ENCODE measurements at places on chromosomes 7 and 10. TPM values are rescaled to one million over a fixed set of nuclear protein-coding genes. Genes with fewer than 3 reads are reported as not detected.

DNA sequence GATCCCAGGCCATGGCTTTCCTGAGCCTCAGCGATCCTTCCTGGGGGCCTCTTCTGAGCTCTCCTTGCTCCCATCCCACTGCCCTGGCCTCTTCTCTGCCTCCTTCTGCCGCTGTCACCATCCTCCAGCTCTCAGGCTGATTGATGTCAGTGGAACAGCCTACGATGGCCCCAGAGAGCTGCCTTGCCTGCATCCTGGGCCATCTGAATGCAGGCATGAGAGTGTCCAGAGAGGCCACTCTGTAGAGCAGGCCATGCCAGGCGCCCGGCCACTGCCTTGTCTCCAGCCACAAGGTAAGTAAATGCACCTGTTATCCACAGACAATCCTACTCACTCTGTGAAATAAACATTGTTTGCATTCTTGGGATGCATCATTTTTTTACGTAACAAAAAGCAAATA lies 171.4 kb upstream of the PPP2R2D start:
- no peaks in the 10 kb centered on the region for H3K27me3 ChIP-seq
- H3K4me1 ChIP-seq: no peaks in the 10 kb centered on the region
- no peak overlapping the region for H3K4me3 ChIP-seq
- DNase-seq: no peak

GRCh38 chr7:119397156-119397555 lies 875.8 kb upstream of the KCND2 start:
- H3K27ac ChIP-seq: no peak overlapping the region
- no peak overlapping the region for H3K4me3 ChIP-seq
- DNase-seq: no peak
- no peaks in the 10 kb centered on the region for H3K36me3 ChIP-seq

GRCh38 chr7:148327379-148327778 lies 263.2 kb upstream of the C7orf33 start:
- H3K4me1 ChIP-seq: no peaks in the 10 kb centered on the region
- no peak overlapping the region for H3K4me3 ChIP-seq
- no peak for DNase-seq
- H3K27me3 ChIP-seq: no peaks in the 10 kb centered on the region

The A1CF gene
- not detected for total RNA-seq

GRCh38 chr7:46557781-46558180 lies 636.7 kb upstream of the IGFBP3 start:
- H3K4me3 ChIP-seq: no peak overlapping the region
- no peaks in the 10 kb centered on the region for H3K27me3 ChIP-seq
- no peaks in the 10 kb centered on the region for H3K4me1 ChIP-seq
- no peak overlapping the region for H3K27ac ChIP-seq

The TSPAN15 gene
- total RNA-seq: 3.0 TPM

The TMEM178B gene
- total RNA-seq: 0.50 TPM

GRCh38 chr7:97021747-97022490 lies 2.7 kb downstream of the DLX5 start:
- no peak overlapping the region for H3K4me3 ChIP-seq
- peaks cover 20% of the 10 kb centered on the region for H3K27me3 ChIP-seq
- H3K4me1 ChIP-seq: peaks cover 37% of the 10 kb centered on the region
- DNase-seq: no peak
- H3K27ac ChIP-seq: no peak overlapping the region
